Globus pallidus (tissue), 1 donor: ENCODE measurements at places on chromosomes 4 and X.

DNA sequence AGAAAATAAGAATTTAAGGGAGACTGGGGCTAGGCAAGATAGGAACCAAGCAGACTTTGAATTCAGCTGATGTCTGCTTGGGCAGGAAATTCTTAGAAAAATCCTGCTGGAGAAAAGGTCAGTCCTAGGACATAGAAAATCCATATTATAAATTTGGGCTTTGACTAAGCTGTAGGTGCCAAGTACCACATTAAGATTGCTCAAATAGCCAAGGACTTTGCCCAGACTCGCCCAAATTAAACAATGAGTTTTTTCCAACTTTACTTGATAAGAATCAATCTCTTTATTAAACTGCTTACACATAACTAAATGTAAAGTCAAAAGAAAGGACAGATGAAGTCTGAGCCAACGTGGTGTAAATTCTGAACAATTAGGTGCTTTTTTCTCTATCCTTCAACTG, 95.4 kb downstream of the FUNDC1 start:
- no peak for DNase-seq

- no peak for DNase-seq
Observed at GRCh38 chr4:14701896-14702295, 300.4 kb upstream of the CPEB2 start.

DNA sequence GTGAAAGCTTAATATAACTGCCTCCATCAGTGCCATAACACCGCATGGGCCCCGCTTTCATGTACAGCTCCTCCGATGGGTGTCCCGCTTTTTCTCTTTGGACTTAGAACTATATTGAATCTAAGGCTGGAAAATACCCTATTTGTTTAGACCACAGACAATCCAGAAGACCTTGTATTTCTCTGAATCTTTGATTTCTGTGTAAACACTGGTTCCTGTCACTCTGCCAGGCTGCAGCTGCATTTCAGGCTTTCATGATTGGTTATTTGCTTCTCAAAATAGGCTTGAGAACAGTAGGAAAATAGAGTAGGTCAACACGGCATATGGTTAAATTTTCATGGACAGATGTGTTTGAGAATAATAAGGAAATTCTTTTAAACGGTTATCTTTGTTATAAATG, 80.0 kb downstream of the NWD2 start:
- DNase-seq = peak; percentile 59

DNA sequence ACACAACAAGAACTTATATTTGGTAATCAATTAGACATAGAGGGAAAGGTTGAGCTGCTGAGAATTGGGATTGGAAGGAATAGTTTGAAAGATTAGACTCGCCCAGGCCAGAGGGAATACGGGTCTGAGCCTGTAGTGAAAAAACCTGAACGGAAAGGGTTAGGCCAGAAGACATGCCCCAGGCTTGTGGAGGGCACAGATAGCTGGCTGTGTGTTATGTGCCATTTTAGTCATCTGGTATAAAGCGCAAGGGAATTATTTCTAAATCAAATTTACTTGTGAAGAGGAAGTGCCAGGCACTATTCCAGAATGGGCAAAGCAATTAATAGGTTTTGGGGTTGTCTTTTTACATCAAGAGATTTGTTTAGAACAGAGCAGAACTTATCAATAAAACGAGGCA, 187.5 kb upstream of the ANKRD50 start:
- DNase-seq = no peak

DNA sequence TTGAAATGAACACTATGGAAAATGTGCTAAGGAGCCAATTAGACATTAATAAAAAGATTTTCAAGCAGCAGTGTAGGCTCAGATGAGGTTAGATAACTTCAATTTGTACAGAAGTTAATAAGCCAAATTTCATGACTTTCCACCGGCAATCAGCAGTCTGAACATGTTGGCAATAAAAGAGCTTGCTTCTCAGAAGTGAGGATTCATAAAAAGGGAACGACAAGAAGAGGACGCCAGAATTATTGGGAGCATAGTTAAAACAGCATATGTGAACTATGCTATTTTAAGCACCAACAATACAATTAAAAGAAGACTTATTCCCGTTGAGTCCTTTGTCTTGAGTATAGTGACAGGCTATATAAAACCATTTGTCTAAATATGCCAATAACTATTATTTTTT, 785.3 kb downstream of the ADGRL3 start:
- DNase-seq = no peak

DNA sequence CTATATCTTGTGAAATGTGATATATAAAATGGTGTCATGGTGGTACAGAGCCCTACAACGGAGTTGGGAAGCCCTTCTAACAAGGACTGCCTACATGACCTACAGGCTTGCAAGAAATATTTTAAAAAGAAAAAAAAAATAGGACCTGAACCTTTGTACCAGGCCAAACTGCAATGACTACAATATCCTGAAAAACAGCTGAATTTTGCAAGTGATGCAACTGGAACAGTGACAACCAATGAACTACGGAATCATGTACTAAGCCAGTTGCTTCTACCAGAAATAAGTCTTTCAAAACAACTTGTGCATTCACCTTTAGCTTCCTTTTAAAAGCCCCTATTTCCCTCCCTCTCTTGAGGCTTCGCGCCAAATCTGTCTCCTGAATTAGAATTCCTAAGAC, 58.4 kb downstream of the PDGFC start:
- DNase-seq = no peak

- DNase-seq = no peak
Observed at GRCh38 chr4:40710484-40711254, 39.1 kb upstream of the NSUN7 start.

DNA sequence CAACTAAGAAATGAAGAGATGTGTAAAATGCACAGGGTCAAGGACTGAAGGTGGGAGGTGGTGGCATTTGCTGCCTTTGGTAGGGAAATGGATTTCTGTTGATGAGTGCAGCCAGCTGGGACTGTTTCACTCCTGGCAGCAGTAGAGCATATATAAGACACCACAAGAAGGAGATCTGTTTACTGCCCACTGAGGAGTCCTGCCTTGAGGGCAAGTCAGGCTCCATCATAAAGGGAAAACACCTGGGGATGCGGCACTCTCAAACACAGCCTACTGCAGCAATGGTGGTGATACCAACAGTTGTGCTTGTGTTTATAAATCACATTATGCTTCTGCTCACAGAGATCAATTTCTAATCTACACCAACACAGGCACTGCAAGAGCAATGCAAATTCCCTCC, 222.1 kb downstream of the TACR3 start:
- DNase-seq = no peak

- DNase-seq = no peak
Observed at GRCh38 chrX:144896323-144896722, 351.0 kb upstream of the SPANXN1 start.

DNA sequence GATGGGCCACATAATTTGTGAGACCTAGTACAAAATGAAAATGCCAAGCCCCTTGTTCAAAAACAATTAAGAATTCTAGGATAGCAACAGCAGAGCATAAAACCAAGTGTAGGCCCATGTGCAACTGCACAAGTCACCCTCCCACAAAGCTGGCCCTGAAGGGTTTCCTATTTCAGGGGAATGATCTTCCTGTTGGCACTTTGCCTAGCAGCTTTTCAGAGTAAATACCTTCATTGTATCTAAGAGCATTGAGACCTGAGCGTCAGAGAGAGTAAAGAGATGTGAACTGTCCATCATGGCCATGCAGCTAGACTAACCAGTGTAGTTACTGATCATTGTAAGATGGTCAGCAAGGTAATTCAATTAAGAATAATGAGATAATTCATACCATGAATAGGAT, 113.6 kb downstream of the CNKSR2 start:
- no peak for DNase-seq

GRCh38 chrX:79975605-79976004, 38.9 kb upstream of the TBX22 start:
- DNase-seq = no peak

- DNase-seq = no peak
Observed at GRCh38 chr4:76654791-76655190, 219.8 kb downstream of the SHROOM3 start.

DNA sequence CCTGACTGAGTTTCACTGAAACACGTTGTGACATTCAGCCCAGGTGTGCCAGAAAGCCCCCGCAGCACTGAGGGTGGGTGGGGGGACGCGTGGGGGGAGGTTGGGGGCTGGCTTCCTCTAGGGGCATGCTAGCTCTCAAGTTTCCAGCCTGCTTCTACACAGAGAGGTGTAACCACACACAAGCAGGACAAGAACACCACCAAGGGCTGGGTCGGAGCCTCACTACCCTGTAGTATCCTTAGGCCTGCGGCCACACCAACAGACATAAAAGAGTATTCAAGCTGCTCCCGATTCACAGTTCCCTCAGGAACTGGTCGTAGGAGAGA, 1.8 kb downstream of the USP46 start:
- DNase-seq = no peak

DNA sequence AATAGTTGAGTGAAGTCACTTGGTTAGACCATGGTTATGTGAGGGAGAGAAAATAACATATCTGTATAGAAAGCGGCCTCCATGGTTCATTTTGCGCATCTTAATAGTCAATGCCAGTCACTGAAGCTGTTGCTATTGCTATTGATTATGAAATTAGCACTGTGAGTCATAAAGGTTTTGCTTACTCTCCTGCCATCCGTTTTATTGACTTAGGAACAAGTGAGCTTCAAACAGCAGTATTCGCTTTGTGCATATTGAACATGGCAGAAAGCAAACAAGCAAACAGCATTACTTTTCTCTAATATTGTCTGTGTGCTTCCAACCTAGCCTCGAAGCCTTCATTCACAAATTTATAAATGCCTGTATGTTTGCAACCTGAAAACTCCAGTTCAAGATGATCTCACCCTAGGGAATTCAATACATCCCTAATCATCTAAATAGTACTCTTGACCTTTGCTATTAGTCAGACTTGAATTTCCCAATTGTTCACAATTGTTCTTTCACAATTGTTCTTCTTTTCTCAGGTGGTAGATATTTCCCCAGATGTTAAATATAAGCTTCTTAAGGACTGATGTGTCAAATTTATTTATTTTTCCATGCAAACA, 55.9 kb upstream of the GABRA2 start:
- no peak for DNase-seq

DNA sequence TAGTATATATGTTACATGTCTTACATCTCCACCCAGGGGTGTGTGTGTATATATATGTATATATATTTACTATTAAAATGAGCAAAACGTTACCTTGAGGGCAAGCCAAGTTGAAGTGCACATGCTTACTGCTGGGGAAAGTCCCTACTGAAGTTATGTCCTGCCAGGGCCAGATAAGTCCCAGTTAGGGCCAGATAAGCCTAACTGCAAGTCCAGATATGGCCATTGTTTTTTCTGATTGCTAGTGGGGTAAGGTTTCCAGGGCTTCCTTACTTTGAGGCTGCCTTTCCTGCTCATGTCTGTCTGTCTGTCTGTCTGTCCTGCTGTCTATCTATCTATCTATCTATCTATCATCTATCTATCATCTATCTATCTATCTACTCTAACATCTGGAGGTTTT, 19.3 kb upstream of the ZNF81 start:
- DNase-seq = no peak

DNA sequence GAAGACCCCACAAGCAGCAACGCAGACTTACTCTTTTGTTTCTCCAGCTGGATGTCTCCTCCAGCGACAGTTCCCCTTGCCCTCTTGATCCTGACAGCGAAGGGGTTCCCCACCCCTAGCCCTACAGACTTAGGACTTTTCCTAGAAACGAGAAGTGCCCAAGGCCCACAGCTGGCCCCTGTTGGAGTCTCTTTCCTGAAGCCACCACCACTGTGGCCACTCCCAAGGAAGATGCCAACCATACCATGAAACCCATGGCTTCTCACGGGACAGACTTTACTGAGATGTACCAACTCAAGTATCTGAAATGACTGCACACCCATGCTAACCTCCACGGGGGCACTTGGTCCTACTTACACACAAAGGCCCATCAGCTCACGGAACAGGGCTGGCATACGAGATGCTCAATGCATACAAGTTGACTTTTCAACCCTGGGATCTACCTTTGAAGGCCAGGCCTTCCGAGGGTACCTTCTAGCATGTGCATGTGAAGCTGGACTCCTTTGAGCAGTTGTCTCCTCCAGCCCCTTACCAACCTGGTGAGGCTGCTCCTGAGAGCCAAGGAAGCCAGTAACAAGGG, 924 bp upstream of the IRAK1 start:
- no peak for DNase-seq

DNA sequence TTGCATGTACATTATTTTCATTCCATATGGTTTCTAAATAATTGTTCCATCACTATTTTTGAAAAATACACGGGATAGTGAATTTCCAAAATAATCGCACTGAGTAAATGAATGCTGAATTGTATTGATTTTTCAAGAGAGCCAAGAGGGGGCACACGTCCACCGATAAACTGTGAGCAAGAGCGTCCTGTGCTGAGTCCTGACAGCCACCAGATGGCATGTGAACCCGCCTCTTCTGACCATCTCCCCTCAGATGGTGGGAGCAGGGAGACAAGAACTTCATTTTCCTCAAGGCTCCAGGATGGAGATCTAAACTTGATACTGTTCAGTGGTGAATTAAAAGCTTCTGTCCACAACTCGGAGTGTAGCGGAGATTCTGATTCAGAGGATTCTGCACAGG, 30.6 kb upstream of the IL9R start:
- no peak for DNase-seq

- DNase-seq = no peak
Observed at GRCh38 chrX:93594780-93595179, 78.6 kb downstream of the NAP1L3 start.

DNA sequence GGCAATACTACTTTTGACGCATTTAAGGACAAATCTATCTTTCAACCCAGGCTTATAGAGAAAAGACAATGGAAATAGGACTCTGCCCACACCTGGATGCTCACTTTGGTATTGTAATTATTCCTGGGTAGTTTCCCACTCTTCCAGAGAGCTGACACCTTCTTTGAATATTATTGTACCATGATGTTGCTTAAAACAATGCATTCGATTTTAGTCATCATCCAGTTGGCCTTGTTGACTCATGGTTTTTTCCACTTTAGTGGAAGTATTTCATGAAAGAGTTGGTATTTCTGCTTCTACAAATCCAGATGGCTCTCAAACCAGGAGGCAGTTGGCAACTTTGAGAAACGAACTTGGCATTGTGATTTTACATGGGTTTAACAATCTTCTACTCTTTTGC, 124.2 kb downstream of the ENOX2 start:
- DNase-seq = no peak

DNA sequence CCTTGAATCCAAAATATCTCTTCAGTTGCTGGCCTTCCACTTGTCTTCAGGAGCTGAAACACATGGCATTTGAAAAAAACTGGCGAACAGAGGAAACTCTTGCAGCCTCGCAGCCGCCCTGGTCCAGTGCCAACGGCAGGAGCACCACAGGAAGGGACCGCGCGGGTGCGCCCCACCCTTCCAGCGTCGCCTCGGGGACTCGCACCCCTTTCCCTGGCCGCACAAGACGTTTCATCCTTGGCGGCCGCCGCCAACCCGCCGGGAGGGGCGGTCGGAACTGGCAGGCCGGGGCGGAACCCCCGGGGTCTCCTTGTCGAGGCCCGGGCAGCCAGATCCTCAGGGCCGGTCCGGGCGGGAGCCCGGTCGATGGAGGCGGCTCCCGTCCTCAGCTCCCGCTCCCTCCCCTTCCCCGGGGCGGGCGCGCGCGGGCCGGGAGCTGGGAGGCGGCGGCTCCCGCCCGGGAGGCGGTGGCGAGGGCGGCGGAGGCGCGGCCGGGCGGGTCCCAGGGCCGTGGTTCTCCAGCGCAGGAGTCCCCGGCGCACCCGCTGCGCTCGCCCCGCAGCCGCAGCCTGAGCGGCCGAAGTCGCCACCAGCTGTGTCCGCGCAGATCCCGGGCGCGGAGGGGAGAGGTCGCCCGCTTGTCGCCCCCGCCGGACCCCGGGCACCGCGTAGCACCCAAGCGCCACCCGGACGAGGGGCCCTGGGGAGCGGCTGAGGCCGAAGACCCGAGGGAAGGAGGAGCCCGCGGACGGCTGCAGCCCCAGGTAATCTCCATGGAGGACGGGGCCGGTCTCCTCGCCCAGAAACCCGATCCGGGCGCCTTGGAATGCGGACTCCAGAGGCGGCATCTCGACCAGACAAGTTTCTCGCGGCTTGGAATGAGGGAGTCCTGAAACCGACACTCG, 886 bp upstream of the NDST3 start:
- DNase-seq = peak; percentile 33
